ENCODE measurements at places on chromosomes 12 and 14.

DNA sequence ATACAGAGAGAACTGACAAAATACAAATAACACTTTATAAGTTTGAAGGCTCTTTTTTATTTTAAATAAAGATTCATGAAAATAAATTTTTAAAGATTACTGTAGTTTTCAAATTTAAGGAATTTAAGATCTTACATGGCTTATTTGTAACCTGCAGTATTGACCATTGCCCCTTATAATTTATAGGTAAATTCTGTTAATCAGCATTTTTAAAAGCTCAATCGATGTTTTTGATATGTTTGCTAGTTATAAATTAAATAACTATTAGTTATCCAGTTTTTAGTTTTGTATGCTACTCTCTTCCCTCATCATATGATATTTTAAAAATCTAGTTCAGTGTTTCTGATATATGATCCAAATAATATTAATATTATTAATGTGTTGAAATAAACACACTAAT, 109.9 kb downstream of the MON2 start:
- DNase-seq: no peak

DNA sequence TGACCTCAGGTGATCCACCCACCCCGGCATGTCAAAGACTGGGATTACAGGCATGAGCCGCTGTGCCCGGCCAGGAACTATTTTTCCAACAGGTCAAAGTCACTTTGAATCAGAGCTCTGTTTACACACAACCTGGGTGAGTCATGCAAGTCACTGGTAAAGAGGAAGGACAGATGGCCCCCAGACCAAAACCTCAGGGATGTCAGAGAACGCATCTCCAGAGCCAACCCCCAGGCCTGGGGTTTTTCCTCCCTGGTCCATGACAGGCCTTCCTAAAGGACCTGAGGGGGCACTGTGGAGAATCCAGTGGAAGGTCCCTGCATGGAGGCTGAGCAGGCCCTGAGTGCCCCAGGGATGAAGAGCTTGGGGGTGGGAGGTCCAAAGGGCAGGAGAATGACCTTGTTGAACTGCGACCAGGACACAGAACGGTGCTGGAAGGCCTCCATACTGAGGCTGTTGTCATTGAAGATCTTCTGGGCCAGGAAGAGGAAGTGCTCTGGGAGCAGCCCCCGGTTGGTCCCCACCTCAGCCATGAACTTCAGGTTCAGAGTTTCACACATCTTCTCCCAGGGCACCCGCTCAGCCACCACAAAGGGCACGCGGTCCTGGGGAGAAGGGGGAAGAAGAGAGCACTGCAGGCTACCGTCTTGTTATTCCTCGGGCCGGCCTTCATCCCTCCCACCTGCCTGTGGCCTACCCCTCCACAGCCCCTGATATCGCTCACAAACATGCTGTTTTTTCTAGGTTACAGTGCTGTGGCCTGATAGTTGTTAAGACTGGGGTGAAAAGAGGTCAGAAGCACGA, 9.1 kb downstream of the STAT6 start:
- no peak for DNase-seq

- DNase-seq: no peak
These were observed 71.6 kb downstream of the PDE6H start for GRCh38 chr12:15044471-15044870.

DNA sequence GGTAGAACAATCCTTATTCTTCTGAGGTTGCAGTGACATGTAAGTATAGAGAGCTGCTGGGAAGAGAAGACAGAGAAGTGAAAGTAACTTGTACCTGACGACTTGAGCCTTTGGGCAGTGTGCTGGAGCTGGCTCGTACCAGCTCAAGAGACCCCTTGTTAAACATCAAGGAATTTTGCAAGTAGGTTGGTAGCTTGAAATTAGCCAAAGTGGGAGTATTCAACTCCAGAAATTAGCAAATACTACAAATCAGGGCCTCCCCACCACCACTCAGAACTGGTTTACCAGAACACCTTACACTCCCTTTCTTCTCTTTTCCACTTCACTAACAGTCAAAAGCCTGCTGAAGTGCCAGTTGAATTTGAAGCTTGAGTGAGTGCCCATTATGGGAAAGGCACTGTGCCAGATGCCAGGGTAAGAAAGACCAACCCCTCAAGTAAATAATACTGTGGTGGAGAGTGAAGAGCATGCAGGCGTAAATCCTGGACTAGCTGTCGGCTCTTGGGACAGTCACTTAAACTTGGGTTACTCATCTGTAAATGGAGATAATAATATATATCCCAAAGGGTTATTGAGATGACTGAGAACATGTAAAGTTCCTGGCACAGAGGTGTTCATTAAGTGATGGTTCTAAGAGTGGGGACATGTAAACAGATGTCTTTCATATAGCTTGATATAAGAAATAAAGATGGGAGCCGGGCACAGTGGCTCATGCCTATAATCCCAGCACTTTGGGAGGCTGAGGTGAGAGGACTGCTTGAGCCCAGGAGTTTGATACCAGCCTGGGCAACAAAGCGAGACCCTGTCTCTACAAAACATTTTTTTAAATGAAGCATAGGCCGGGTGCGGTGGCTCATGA, 27.0 kb upstream of the EID3 start:
- peak; percentile 74 for DNase-seq

DNA sequence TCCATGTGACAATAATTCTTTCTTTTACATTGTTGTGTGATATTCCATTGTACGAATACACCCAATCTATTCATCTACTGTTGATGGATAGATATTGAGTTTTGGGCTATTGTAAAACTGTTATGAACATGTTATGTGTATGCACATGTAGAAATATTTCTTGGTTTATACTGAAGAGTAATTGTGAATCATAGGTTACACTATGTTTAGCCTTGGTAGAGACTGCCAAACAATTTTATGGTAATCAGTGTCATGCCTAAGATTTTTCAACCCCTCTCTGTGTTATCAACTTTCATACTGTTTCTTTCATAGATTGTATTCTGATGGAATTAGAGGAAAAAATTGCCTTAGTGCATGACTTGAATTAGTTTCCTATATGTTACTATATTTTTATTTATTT, 39.5 kb downstream of the FRMD6 start:
- no peak for DNase-seq

DNA sequence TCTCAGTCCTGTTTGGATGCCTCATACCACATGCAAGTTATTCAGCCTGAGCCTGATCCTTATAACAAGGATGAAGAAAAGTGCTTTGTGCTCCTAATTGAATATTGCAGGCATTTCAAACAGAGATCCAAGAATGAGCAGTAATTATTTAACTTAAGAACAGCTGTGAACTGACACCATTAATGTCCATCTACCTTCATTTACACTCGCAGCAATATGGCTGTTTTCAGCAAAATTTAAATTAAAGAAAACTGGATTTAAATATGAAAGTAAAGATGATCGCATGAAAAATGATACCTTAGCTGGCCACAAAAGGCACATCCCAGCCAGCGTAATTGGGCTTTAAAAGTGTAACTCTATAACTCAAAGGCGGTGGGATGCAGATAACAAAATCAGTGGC, 466.3 kb downstream of the GALC start:
- DNase-seq: no peak

DNA sequence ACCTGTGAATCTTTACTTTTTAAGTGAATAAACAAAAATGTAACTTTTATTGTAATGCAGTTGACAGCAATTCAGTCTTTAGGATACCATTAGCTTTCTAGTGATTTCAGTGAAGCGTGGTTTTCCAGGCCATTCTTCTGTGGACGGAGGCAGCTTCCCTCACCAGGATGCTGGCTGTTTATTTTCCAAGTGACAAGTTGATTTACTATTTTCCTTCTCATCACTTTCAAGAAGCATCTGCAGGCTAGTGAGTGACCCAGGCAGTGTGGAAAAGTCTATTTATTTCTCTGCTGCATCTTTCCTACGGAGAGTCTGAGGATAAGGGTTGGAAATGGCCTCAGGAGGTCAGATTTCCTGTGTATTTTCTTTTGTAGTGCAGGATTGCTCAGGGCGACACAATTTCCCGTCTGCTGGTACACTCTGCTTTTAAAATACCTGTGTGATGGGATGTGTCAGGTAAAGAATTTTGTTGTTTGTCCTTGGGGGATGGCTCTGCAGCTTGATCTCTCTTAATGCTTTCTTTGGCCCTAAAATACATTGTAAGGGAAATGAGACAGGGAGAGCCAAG, 467.8 kb downstream of the NRXN3 start:
- no peak for DNase-seq

DNA sequence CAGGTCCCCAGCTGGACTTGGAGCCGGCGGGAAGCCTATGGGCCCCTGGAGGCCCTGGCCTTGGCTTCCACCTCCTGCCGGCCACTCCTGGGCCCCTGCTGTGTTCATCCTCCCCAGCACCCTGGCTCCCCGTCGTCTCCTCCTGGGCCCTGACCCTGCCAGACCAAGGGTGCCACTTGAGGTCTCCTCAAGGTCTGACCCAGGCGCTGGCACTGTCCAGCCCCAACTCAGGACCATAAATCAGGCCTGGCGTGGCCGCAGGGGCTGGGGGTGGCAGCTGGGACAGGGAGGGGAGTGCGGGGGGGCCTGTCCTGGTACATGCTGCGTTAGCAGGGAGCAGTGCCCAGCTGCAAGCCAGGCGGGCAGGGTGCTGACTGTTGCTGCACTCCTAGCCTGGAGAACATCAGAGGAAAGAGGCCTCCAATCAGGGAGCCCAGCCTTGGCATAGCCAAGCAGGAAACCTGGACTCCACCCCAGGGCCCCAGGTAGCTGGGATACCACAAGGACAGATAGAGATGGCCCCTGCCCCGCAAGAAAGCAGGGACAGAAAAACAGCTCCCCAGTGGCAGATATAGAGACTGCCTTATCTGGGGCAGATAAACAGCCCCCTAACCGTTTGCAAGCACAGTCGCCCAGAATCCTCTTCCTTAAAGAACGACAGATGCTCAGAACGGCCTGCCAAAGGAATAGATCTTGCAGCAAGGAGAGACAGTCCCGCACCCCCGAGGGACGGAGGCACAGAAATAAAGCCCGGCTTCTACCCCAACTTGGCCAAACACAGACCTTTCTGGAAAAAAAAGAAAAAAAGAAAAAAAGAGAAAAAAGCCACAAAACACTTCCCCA, 6.5 kb upstream of the ATG101 start:
- no peak for DNase-seq

DNA sequence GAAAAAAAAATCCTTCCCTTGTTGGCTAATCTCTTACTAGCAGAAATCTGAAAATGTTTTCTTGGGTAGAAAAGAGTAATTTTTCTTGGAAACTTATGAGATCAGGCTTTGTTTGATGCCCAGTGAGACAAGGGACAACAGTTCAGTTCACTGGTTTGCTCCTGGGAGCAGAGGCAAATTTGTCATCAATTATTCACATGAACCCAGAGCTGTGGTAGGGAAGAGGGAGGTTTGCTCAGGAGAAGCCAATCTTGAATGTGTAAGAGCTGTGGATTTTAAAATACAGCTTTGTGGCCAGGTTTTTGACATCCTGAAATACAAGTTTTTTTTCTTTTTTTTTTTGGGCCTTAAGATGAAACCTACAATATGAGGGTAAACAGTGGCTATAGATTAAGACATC, 426.6 kb downstream of the ATP23 start:
- no peak for DNase-seq

DNA sequence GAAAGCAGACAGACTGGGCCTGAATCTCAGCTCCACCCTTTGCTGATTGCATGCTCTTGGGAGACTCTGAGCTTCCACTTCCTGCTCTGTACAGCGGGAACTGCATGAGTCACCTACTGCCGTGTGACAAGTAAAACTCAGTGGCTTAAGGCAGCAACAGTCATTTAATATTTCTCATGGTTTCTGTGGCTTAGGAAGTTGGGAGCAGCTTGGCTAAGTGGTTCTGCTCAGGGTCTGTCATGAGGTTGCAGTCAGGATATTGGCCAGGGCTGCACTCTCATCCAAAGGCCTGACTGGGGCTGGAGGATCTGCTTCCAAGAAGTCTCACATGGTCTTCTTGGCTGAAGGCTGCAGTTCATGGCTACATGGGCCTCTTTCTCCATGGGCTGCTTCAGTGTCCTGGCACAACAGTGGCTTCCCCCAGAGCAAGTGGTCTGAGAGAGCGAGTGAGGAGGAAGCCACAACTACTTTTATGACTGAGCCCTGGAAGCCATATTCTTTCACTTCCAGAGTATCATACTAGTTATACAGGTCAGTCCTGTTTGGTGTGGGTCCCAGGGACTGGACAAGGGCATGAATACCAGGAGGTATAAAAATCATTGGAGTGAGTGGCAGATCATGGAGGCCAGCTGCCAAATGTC, 49.7 kb downstream of the FAM222A start:
- no peak for DNase-seq

DNA sequence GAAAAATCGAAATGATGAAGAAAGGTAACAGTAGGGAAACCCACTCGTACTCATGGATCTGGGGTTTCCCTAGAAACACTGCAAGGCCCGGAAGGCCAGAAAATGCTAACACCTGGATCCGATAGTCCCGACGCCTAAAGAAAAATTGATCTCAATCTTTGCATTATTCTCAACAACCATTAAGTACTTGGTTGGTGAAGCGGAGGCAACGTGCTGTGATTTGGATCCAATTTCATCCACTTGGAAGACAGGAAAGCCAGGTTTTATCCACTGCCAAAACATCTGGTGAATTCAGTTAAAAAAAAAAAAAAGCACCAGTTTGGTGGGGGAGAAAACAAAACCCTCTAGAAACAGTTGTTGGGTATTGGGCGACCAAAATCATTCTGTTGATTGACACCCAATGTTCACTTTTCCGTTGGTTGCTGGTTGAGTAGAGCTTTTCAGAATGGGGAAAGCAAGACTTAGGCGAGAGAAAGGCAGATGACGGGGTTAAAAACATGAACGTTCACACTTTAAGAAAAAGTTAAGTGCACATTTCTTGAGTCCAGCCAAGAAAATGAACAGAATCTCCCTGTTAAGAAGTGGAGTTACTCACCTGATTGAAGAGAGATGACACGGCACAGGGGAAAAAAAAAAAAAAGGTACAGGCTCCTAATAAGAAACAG, 41.9 kb upstream of the MED13L start:
- peak; percentile 84 for DNase-seq

DNA sequence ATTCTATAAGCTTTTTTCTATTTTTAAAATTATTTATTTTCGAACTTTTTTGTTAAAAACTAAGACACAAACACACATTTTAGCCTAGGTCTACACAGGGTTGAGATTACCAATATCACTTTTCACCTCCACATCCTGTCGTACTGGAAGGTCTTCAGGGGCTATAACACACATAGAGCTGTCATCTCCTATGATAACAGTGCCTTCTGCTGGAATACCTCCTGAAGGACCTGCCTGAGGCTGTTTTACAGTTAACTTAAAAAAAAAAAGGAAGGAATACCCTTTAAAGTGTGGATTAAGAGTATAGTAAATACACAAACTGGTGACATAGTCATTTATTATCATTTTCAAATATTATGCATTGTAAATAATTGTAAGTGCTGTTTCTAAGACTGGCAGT, 43.0 kb downstream of the RASSF8 start:
- DNase-seq: no peak

- DNase-seq: no peak
These were observed 66.4 kb upstream of the ARHGAP5 start for GRCh38 chr14:32010604-32011125.
